CD4-positive, alpha-beta T cell treated with Interleukin-2 at 100 ng/mL for 4 hours (primary cell): ENCODE measurements at places on chromosomes 4 and X.

- no peak for DNase-seq
Observed at GRCh38 chrX:14964500-14964899, 91.3 kb downstream of the MOSPD2 start.

DNA sequence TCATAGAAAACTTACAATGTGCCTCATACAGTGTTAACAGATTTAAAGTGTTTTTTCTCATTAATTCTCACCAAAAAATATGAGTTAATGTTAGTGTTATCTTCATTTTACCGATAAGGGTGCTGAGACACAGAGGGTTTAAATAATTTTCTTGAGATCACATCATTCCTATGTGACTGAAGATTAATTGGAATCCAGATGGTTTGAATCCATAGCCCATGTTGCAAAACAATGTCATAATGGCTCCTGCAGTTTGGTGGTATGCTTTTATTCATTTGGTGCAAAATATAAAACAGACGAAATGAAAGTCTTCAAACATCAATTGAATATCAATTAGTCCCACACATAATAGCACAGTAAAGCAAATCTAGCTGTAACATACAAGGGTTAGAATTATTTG is 512.2 kb downstream of the FSTL5 start:
- DNase-seq: no peak

DNA sequence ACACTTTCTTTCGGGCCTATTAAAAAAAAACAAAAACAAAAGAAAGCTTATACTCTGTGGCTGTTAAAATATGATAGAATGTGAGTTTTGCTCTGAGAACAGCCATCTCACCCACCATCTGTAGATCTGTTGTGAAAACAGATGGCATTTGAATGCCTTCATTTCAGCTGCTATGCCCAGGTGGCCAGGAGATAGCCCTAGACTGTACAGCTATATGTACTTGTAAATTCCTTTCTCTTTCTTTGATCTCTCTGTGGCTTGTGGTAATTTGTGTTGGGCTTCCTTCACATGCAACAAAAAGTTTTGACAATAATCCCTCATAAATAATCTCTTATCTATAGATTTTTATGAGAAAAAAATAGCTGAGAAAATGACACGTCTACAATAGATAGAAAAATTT is 38.1 kb downstream of the PNPLA4 start:
- DNase-seq: no peak

DNA sequence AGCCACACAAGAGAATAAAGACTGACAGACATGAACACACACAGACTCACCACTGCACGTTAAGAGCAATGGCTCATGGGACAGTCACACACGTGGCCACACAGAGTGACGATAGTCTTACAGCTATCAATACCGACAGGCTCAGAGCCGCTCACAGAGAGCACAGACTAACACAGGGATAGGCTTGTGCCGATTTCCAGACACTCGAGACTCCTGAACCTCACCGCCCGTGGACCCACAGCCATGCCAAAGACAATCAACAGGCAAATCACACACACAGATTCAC is 716 bp upstream of the SLC38A5 start:
- DNase-seq: no peak

GRCh38 chrX:51894697-51895336 is 1.4 kb downstream of the MAGED1 start:
- no peak for DNase-seq

- no peak for DNase-seq
Observed at GRCh38 chr4:56757261-56757746, 64.2 kb downstream of the SPINK2 start.
